Spleen (tissue), 13 donors: ENCODE measurements at places on chromosomes 2 and 18. TPM values are rescaled to one million over a fixed set of nuclear protein-coding genes. Genes with fewer than 3 reads are reported as not detected.

DNA sequence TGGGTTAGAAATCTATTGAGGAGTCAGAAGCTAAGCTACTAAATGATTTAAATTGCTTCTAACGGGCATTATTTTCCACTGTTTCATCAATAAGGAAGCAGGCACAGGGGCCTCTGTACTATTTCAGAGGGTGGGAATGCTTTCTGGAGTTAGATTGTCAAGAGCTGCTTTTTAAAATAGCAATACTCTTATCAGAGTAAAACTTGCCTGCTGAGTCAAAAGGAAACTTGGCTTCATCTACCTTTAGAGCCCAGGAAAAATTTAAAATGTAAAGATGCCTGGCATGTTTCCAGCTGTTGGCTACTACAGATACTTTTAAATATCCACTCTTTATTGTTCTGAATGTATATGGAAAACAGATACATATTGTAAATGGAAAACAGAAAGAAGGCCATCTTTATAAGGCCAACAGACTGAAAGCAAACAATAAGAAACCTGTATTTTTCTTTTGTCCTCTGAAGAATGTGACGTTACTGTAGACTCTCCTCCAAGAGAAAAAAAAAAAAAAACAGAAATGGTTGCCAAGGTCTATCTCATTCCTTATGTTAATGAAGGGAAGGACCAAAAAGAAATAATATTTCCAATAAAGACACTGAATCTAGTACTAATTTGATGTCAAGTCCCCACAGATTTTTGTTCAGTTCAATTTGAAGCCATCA lies 79.1 kb downstream of the FIGN start:
- DNase-seq, result no peak

- peak; percentile 44 for DNase-seq
Observed at GRCh38 chr18:49645841-49646351, 84.0 kb downstream of the LIPG start.

- no peak for DNase-seq
Observed at GRCh38 chr18:57230861-57231585, 84.1 kb downstream of the BOD1L2 start.

GRCh38 chr18:32257084-32257785 lies 67.4 kb downstream of the MEP1B start:
- DNase-seq, result no peak

GRCh38 chr2:184890311-184890710 lies 292.0 kb downstream of the ZNF804A start:
- no peak for DNase-seq

DNA sequence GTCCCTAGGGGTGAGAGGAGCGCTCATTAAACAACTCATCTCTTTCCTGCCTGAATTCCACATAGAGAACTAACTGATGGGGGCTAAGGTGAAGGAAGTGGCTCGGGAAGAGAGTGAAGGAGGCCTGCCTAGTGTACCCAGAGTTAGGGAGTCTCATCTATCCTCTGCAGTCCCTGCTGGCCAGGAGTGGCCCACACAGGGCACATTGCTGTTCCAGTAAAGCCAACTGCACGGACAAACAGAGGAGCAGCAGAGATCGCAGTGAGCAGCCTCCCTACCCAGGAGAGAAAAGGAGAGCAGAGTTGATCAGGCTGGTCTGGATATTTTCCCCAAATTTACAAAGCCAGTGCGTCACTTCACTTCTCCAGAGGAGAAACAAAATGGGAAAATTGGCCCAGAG lies 16.9 kb upstream of the FN1 start:
- DNase-seq, result no peak

DNA sequence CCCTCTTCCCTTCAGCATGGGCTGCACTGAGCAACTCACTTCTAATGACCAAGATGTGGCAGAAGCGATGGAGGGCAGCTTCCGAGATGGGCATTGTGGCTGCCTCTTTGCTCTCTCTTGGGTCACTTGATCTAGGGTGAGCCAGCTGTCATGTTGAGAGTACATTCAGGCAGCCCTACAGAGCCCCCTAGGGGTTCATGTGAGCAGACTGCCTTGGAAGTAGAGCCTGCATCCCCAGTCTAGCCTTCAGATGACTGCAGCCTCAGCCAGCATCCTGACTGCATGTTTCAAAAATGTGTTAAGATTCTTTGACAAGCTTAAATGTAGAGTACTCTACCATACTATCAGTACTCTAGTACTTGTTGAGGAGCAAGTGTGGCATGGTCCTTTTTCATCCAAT lies 143.9 kb downstream of the NCK2 start:
- DNase-seq, result no peak

DNA sequence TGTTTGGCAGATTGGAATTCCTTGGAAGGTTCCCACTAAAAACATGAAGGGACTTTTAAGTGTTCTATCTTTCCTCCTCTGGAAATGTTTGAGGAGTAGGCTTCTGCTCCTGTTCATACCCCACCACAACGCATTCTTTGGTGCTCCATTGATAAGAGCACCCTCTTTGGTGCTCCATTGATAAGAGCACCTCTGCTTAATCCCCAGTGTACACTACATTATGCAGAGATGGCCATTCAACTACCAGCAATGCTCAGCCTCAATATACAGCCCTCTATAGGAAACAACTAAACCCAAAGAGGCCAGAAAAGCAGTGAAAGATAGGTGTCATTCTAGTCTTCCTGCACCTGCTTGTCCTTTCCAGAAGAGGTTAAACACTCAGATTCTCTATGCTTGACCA lies 1.8 kb upstream of the CHAC2 start:
- DNase-seq, result no peak

DNA sequence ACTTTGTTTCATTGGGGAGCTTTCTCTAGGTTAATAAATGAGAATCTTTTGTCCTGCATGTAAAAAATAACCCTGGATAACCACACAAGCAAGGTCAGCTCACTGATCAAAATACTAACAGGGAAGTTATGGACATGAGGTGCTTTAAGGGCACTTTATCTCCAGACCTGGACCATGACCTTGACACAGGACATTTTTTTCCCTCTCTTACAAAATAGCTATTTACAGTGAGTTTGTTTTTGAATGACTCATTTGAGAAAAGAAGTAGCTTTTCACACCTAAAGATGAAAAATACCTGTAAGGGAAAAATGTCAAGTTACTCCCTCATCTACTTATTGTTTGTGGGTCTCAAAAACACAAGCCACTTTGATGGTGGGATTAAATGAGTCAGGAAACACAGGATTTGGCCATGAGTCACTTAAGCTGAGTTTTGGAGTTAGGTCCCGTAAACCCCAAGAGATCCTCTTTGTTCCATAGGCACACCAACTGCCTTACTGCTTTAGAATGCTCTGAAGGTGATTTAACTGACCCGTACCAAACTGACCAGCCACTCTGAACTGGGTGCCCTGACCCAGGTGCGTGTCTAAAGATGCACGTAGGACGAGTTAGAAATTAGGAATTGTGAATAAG lies 479.3 kb upstream of the NXPH2 start:
- DNase-seq, result no peak

DNA sequence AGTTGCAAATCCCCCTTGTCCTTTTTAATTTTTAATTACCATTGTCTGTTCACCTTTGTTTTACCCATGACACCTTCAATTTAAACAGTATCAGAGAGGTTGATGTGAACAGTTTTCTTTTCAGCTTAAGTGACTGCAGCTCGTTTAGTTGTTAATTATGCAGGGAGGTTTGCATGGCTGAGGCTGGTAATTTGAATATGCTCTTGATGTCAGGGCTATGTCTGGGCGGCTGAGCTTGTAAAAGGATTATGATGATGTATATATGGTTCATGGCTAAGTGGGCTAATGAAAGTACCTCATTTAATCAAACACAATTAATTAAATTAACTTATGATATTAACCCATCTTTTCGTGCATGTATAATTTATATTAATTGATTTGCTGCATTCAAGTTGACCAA lies 822.1 kb downstream of the GALR1 start:
- DNase-seq, result no peak

GRCh38 chr2:66428986-66429612 lies 5.8 kb upstream of the MEIS1 start:
- DNase-seq, result no peak

GRCh38 chr2:18077231-18077630 lies 198.8 kb downstream of the KCNS3 start:
- DNase-seq, result no peak

DNA sequence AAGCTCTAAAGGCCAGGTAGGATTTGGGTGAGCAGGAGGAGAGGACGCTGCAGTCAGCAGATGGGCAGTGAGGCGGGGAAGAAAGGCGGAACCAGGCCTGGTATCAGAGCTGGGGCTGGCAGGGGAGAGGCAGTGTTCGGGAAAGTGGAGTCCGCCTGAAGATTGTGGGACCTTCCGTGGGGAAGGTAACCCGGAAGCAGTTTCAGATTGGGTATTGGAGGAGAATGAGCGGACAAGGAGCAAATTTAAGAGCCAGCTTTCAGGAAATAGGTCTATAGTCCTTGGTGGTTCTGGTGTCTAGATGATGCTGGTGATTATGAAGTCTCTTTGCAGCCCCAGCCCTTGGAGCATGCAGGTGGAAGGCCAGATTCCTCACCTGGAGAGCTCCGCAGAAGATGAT lies 51.0 kb downstream of the TCF7L1 start:
- peak; percentile 22 for DNase-seq

- no peak for DNase-seq
Observed at GRCh38 chr2:59440491-59440890, 1113.0 kb downstream of the BCL11A start.

DNA sequence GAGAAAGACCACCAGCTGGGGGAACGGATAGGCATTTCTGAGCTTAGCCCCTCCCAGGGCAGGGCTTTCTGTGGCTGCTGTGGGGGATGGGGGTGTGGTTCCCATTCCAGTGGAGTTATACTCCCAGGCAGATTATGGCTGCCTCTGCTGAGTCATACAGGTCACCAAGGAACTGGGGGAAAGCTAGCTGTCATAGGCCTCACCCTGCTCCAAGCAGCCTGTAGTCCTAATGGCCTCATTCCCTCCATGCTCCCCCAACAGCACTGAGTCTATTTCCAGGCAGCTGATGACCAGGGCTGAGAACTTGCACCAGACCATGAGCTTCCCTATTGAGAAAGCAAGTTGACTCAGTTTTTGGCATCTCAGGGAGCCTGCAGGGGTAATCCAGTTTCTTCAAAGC lies 87.1 kb downstream of the GPR39 start:
- DNase-seq, result no peak

DNA sequence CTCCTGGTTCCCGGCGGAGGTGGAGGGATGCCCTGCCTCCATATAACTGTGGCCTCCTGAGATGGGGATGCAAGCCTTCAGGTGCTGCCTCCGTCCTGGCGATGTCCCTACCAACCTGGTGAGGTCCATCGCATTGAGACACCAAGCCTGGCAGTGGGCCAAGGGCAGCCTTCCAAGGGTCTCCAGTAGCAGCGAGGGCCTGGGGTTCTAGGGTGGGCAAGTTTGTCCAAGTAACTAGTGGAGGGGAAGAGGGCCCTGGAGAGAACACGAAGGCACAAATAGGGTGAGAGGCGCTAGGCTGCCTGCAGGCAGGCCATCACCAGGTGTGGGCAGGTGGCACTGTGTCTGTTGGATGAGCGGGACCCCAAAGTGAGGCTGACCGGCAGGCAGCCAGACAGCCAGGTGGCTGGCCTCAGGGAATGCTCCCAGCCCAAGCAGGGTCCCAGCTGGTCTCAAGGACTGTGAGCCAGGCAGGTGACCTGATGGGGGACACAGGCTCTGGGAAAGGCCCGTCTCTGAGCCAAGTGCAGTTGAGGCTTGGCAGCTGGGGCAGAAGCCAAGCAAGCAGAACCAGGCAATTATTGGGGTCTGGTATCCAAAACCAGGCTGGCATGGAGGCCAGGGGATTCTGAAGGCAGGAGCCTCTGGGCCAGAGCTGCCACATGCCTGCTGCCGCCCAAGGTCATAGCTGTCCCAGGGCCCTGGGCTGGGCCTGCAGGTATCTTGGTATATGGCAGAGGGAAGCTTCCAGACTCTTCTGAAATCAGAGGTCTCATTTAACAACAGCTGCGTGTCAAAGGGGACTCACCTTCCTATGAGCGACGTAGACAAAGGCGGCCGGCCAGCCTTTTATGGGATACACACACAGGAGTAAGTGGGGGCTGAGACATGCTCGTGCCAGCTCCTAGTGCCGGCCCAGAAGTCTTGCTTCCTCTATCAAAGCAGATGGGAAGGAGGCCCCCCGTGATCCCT lies 23.4 kb downstream of the RAMP1 start:
- DNase-seq, result peak; percentile 59

- no peak for DNase-seq
Observed at GRCh38 chr2:72325592-72326422, 178.1 kb upstream of the CYP26B1 start.

GRCh38 chr2:119015845-119016244 lies 73.9 kb downstream of the MARCO start:
- no peak for DNase-seq

DNA sequence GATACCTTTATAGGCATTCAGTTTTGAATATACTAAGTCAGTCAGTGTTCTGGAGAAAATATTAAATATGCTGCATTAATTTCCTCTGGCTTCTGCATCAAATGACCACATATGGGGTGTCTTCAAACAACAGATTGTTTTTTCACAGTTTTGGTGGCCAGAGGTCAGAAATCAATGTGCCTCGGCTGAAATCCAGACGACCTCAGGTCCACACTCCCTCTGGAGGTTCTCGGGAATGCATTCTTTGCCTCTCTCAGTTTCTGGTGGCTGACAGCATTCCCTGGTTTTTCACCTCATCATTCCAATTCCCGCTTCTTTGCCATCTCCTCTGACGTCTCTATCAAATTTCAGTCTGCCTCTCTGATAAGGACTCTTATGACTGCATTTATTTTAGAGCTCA lies 142.3 kb downstream of the ZNF407 start:
- no peak for DNase-seq

- DNase-seq, result no peak
Observed at GRCh38 chr2:59029058-59029457, 787.9 kb upstream of the FANCL start.

- no peak for DNase-seq
Observed at GRCh38 chr2:139674577-139674976, 894.4 kb upstream of the NXPH2 start.

GRCh38 chr18:5582849-5583681 lies 39.3 kb upstream of the EPB41L3 start:
- DNase-seq, result no peak

- DNase-seq, result no peak
Observed at GRCh38 chr2:132547090-132547687, 122.8 kb downstream of the LYPD1 start.

The COA5 gene
- 48.9 TPM for polyA plus RNA-seq

The CHPF gene
- polyA plus RNA-seq, result 2.8 TPM

The CPO gene
- polyA plus RNA-seq, result 0.15 TPM

The HNMT gene
- 40.4 TPM for polyA plus RNA-seq

The ALLC gene
- polyA plus RNA-seq, result not detected

The MEP1B gene
- polyA plus RNA-seq, result not detected

The BCL11A gene
- 61.6 TPM for polyA plus RNA-seq

The MYO1B gene
- 8.3 TPM for polyA plus RNA-seq

The DSG1 gene
- polyA plus RNA-seq, result not detected

The AGXT gene
- polyA plus RNA-seq, result 1.2 TPM

The RSAD2 gene
- polyA plus RNA-seq, result 4.7 TPM

The COL6A3 gene
- polyA plus RNA-seq, result 9.5 TPM

The CCBE1 gene
- polyA plus RNA-seq, result 0.10 TPM
